Effector memory CD8-positive, alpha-beta T cell (primary cell): ENCODE measurements at places on chromosomes 6 and 20.

DNA sequence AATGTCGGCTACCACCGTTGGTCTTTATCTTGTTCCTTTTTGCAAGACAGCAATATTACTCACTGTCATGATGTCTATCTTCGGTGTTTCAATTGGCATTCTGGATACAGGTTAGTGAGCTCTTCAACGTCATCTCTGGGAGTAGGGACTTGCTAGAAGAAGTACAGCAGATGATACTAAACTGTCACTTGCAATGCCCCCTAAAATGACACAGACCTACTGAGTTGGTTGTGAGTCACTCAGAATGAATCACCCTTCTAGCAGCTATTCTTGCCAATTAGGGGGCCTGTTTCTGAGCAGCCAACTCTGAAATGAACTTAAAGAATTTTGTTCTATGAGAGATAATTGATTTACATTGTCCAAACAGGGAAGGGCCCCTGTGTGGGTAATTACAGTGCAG is 176.5 kb downstream of the SLC16A10 start:
- no peak for DNase-seq

DNA sequence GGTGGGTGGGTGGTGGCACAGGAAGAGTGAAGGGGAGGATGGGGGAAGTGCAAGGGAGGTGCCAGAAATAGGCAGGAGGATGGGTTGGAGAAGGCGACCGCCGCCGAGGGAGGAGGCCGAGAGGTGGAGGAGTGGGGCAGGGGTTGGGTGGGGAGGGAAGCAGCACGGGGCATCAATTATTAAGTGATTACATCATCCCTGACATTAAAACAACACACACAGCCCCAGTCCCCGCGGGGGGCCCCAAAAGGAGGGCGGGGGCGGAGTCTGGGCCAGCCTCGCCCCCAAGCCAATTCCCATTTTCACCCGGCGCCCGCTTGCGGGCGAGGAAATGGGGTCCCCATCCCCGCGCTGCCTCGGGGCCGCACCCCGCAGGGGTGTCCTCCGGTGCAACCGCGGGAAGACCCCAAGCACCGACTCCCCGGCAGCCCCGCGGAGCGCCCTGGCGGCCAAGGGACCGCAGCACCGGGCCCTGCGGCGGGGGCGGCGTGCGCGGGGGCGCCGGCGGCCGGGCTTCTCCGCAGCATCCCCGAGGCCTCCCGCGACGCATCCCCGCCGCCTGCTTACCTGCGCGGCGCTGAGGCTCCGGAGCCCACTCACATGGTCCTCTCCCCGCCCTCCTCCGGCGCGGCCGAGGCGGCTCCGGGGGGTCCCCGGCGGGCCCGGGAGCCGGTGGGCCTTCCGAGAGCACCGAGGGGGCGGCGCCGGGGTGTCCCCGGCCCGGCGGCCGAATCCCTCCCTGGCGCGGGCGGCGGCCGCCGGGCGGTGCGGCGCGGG is 663 bp downstream of the FYN start:
- peak; percentile 59 for DNase-seq

GRCh38 chr6:117607511-117607910 is 5.2 kb upstream of the GOPC start:
- no peak for DNase-seq

- DNase-seq, result no peak
Observed at GRCh38 chr6:134634966-134635365, 314.9 kb downstream of the ALDH8A1 start.

- DNase-seq, result no peak
Observed at GRCh38 chr20:258963-259362, 1.4 kb downstream of the DEFB132 start.

- DNase-seq, result no peak
Observed at GRCh38 chr6:169074526-169074925, 179.1 kb downstream of the THBS2 start.

GRCh38 chr6:44234101-44235025 is 11.0 kb downstream of the SLC29A1 start:
- no peak for DNase-seq

- no peak for DNase-seq
Observed at GRCh38 chr6:129920103-129920798, 59.1 kb upstream of the TMEM244 start.

- no peak for DNase-seq
Observed at GRCh38 chr6:22227824-22228610, 68.8 kb downstream of the PRL start.

- no peak for DNase-seq
Observed at GRCh38 chr6:42393339-42393738, 58.4 kb downstream of the TRERF1 start.
